ENCODE measurements at places on chromosomes 6 and 20. TPM values are rescaled to one million over a fixed set of nuclear protein-coding genes. Genes with fewer than 3 reads are reported as not detected.

DNA sequence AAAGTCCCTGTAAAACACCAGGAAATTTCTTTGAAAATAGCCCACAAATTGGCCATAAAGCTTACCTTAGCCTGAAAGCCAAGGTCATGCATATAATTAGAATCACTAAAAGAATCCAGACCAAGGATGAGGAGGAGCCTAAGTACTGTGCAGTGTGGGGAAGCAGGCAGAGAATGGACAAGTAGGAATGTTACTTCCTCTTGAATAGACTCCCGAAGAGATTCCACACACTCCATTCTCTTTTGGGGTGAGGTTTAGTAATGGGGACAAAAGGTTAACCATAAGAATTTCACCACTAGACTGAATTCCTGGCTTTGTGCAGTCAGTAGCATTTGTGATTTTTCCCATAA, 27.5 kb upstream of the MARCKS start:
- peak overlapping the region; percentile 46 for H3K27ac ChIP-seq
- H3K4me3 ChIP-seq = no peak overlapping the region
- peaks cover 25% of the 10 kb centered on the region for H3K4me1 ChIP-seq
- DNase-seq = no peak

Gene SNPH
- total RNA-seq = 3.1 TPM

DNA sequence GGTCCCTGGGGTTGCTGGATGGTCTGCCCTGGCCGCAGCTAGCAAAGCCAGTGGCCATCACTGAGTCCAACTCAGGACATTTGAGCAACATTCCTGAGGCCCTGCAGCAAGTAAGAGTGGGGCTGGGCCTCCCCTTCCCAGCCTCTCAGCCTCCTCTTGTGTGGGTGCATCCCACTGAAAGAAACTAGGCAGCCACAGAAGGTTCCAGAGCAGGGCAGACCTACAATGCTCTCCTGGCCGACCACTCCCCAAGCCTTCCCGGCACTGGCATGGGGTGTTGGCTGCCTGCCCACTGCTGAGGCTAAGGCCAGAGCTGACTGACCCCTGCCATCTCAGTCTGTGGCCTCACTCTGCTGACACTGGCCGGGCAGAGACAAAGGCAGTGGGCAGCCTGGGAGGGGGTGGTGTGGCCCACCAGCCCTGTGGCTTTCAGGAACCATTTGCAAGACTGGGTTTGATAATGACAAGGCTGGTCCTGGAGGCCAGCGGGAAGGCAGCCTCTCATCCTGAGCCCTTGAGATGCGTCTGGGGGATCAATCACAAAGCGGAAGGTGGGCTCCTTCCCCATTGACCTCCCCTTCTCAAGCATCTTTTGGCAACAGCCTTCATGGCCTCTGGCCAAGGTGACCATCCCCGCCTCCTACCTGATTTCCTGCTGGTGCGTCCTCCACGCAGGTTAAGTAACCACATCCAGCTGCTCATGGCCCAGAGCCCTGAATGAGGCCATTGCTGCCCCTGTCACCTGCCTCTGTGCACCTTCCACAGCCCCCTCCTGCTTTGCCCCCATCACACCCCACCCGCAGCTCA, 9.6 kb downstream of the DLGAP4 start:
- H3K27me3 ChIP-seq = peaks cover 20% of the 10 kb centered on the region
- no peak overlapping the region for H3K4me3 ChIP-seq
- no peaks in the 10 kb centered on the region for H3K4me1 ChIP-seq

Gene STK35
- 7.2 TPM for total RNA-seq

Measured in gastrocnemius medialis (tissue), 4 donors.